ENCODE measurements at places on chromosomes 5 and 9. TPM values are rescaled to one million over a fixed set of nuclear protein-coding genes. Genes with fewer than 3 reads are reported as not detected.

The MCTP1 gene
- 171 TPM for total RNA-seq

The NMUR2 gene
- not detected for total RNA-seq

The ZNF454 gene
- total RNA-seq, result 1.1 TPM

The LPAR1 gene
- total RNA-seq, result 0.33 TPM

The EMB gene
- total RNA-seq, result 0.10 TPM

The PCDHGA9 gene
- 6.1 TPM for total RNA-seq

The SEMA6A gene
- 9.5 TPM for total RNA-seq

The CDH9 gene
- total RNA-seq, result not detected

The TYRP1 gene
- total RNA-seq, result 1.1 TPM

The PCDHA9 gene
- under 0.01 TPM for total RNA-seq

The C9orf50 gene
- total RNA-seq, result not detected

The SLC45A2 gene
- 0.10 TPM for total RNA-seq

The C5orf34 gene
- 2.6 TPM for total RNA-seq

The HAPLN1 gene
- not detected for total RNA-seq

The ZNF169 gene
- total RNA-seq, result 5.2 TPM

The PCDHA12 gene
- total RNA-seq, result under 0.01 TPM

The TTC16 gene
- total RNA-seq, result not detected

The FGD3 gene
- 0.19 TPM for total RNA-seq

The DNM1 gene
- total RNA-seq, result 0.48 TPM

The C7 gene
- 0.67 TPM for total RNA-seq

The GABRA6 gene
- not detected for total RNA-seq

The MSX2 gene
- not detected for total RNA-seq

The SIMC1 gene
- 7.3 TPM for total RNA-seq

The OTULINL gene
- total RNA-seq, result under 0.01 TPM

The MAMDC2 gene
- total RNA-seq, result 8.5 TPM
